ENCODE measurements at places on chromosomes 2 and 18.

DNA sequence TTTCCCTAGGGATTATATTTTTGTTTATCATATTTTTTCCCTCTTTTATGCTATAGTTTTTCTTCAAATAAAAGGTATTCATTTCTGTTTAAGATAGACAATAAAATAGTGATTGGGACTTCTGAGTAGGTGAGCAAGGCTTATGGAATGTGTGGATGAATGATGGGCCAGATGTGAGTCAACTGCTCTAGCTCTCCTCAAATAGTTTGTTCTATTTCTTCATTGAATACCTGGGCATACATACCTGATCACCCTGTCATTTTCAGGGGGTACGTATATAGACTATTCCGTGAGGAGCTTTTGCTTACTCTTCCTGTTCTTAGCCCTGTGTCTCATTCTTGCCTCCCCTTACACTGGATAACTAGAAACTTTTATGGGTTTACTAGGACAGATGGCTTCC is 41.9 kb downstream of the BABAM2 start:
- DNase-seq, result peak; percentile 89

- no peak for DNase-seq
Observed at GRCh38 chr2:61688369-61689334, 150.5 kb upstream of the XPO1 start.

- DNase-seq, result no peak
Observed at GRCh38 chr18:56302156-56302555, 336.2 kb downstream of the TXNL1 start.

- DNase-seq, result no peak
Observed at GRCh38 chr2:239814861-239815601, 210.1 kb downstream of the NDUFA10 start.

GRCh38 chr2:45140675-45141074 is 131.4 kb upstream of the SIX2 start:
- DNase-seq, result no peak

- DNase-seq, result no peak
Observed at GRCh38 chr18:29153091-29153490, 976.2 kb upstream of the CDH2 start.

- DNase-seq, result no peak
Observed at GRCh38 chr18:58640428-58640805, 11.5 kb upstream of the ALPK2 start.

- peak; percentile 56 for DNase-seq
Observed at GRCh38 chr2:16652296-16653082, 13.1 kb downstream of the CYRIA start.

GRCh38 chr2:200786826-200787225 is 24.9 kb upstream of the BZW1 start:
- no peak for DNase-seq

- no peak for DNase-seq
Observed at GRCh38 chr2:226172939-226173338, 626.7 kb downstream of the IRS1 start.

DNA sequence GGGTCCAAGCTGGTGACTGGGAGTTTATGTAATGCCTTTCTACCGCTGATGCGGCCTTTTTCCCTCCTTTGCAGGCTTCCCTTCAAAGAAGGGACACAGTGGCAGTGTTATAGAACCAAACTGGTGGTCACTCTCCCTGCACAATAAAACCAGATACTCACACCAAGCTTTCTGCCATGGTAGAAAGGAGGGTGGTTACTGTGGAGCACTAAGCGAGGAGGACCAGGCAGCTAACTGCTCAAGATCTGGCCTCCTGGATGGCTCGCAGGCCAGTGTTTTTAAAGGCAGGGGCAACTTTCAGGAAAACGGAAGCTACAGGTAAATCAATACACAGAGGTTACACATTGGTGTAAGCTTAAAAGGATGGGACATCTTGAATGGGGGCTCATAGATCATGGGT is 89.4 kb downstream of the BIN1 start:
- DNase-seq, result no peak

DNA sequence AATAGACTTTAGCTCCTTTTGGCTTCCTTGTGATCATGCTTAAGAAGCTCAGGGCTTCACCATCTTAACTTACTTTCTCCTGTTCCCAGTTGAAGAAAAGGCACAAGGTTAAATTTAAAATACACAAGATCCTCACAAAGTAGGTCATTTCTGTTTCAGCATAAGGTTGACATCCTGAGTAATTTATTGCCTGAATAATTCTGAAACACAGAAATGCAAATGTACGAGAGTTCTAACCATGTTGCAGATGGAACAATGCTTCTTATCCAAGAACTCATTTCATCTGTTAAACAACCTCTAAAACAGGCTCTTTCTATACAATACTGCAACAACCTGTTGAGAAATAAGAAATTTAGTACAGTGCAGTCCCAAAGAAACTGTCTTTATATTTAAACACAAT is 395.2 kb downstream of the BCL11A start:
- no peak for DNase-seq

GRCh38 chr2:152565884-152566727 is 151.2 kb downstream of the PRPF40A start:
- no peak for DNase-seq

DNA sequence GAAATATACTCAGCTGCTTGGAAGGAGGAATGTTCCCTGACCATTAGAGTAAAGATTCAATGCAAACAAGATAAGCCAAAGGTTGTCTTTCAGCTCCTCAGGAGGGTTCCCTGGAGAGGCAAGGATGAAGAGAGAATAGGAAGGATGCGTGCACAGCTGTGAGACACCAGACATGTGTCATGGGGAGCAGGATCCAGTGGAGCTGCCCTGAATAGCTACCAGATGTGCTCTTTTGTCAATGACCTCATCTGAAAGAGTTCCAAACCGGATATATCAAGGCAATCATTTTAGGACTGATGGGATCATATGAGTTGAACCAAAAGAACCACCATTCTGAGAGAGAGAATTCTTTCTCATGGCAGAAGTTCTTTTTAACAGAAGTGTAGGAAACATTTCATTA is 490.6 kb downstream of the IRS1 start:
- no peak for DNase-seq

GRCh38 chr2:236876642-236877041 is 209.0 kb upstream of the COPS8 start:
- no peak for DNase-seq

GRCh38 chr2:168482269-168482668 is 26.2 kb downstream of the CERS6 start:
- DNase-seq, result no peak

- peak; percentile 66 for DNase-seq
Observed at GRCh38 chr2:112257575-112257974, 2.7 kb upstream of the ZC3H8 start.

- DNase-seq, result peak; percentile 33
Observed at GRCh38 chr18:22846088-22846683, 86.9 kb upstream of the RBBP8 start.

DNA sequence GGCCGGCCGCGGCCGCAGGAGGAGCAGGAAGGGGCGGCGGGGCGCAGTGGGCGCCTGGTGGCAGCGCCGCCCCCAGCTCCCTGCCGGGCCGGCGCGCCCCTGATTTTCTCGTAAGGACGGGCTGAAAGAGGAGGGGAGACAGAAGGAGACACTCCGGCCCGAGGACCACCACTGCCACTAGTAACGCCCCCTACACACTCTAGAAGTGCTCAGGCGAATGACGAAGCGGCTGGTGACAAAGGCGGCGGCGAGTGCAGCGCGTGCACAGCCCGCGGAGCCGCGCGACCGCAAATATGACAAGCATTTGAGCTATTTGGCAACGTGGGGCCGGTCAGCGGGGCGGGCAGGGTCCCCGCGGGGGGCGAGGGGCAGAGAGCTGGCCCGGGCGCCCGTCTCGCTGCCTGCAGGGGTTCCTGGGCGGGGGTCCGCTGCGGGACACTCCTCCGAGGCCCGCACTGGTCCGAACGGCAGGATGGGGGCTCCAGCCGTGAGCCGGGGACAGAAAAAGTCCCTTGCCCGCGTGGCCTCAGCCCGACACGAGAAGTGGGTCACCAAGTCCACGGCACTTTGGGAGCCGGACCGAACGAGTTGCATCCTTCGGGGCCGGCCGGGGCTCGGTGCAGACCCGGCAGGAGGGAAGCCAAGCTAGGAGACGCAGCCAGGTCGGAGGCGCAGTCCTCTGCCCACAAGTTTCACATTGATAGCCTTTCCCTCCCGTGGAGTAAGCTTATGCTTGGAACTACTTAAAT is 524 bp upstream of the SERTAD2 start:
- DNase-seq, result peak; percentile 82

- DNase-seq, result no peak
Observed at GRCh38 chr2:241902357-241902991, 32.9 kb downstream of the RTP5 start.

GRCh38 chr2:203949228-203949627 is 12.7 kb downstream of the ICOS start:
- DNase-seq, result no peak

DNA sequence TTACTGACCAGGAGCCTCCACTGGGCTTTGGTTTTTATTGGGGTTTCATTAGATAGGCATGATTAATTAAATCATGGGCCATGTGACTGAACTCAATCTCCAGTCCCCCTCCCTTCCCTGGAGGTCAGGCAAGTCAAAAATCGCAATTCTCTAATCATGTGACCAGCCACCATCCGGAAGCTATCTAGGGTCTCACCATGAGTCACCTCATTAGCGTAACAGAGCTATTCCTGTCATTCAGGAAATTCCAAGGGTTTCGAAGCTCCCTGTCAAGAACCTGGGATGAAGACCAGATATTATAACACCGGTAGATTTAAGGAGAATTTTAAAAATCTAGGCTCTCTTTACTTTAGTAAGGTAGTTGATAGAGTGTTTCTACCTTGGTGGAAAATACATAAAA is 180.3 kb upstream of the TCF4 start:
- no peak for DNase-seq

DNA sequence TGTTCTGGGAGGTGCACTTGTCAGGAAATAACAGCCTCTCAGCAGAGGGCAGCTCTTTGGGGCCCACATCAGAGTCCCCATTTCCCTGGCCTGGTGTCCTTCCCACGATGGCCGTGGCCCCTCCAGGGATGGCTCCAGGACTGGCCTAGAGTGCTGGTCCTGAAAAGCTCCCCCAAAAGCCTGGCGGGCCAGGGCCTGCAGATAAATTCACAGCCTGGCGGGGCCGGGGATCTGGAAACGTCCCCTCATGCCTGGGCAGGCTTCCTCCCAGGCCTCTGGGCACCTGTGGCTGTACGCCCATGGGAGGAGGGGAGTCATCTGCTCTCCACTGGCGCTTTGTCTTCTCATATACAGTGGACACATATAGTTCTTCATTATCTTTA is 52.6 kb upstream of the HS6ST1 start:
- DNase-seq, result no peak

GRCh38 chr18:44724105-44724778 is 43.6 kb downstream of the SETBP1 start:
- no peak for DNase-seq

DNA sequence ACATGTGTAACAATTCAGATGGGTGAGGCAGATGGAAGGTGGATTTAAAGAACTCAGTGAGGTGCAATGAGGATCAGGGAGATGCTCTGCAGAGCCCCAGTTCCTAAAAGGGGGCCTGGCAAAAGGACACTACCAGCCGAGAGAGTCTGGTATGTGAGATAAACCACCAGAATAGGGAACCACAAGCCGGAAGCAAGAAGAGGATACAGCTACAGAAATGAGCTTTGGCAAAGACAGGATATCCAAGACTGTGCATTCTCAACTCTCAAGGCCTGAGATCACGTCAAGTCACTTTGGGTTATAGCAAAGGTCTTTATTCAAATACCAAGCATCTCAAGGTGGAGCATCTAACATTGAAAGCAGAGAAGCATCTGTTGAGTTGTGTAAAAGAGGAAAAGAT is 293.5 kb downstream of the ARHGAP15 start:
- DNase-seq, result no peak

DNA sequence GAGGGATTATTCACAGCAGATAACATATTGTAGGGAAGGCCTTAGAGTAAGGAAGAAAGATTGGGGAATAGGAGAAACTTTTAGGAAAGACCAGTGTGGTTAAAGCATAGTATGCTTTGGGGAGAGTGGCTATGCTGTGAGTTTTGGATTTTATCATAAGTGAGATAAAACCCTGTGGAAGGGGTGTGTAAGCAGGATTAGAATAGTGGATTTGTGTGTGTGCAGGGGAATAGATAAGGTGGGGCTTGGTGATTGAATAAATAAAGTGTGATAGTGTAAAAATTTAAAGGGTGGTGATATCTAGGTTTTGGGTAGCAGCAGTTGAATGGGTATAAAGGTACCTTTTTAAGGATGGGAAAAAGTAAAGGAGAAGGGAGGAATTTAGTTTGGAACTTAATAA is 137.7 kb downstream of the NCOA1 start:
- no peak for DNase-seq

DNA sequence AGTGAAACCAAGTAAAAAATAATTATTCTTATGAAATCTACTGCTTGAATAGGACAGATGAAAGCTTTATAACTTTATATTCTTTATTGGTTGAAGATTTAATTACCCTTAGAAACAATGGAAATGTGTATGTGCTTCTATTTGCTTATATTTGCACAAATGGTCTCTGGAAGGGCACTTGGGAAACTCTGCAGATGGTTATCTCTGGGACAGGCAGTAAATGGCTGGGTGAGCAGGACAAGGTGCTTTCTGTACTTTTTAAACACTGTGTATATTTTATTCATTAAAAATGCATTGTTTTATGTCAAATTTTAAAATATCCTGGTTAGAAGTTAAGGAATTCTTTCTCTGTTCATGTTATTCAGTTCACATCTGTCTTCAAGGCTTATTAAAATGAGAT is 131.1 kb downstream of the LRRTM4 start:
- no peak for DNase-seq

GRCh38 chr2:64179582-64180321 is 35.5 kb upstream of the PELI1 start:
- no peak for DNase-seq

GRCh38 chr2:231683292-231684235 is 24.8 kb upstream of the PTMA start:
- DNase-seq, result no peak

DNA sequence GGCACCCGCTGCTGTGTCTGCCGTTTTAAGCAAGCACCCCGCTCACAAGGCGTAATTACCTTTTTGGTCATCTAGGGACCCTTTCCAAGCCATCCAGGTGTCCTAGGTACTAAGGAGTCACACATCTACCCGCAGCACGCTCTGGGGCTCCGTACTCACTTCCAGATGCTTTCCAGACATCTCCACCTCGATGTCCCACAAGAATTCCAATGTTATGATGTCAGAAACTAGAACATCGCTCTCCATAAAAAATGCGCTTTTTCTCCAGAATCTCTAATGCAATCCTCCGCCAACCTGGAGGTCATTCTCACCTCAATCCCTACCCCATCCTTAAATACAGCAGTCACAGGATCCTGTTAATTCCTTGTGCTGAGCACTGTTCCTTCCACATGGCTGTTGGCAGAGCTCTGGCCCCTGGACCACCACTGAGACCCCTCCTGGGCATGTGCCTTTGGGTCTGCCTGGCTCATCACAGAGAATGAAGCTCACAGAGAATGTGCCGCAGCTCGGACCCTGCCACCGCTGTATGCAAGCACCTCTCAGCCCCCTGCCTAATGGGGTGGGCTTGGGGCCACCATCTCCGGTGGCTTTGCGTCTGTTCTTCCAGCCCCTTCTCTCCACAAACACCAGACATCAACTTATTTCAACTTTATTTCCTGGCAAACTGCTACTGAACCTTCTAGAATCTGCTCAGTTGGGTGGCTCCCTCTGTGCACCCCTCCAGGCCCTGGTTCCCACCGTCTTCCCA is 4.6 kb upstream of the PXDN start:
- no peak for DNase-seq

- no peak for DNase-seq
Observed at GRCh38 chr18:34493566-34494358, 216.3 kb upstream of the DTNA start.

GRCh38 chr2:113175042-113175628 is 1.4 kb downstream of the PSD4 start:
- no peak for DNase-seq
